ENCODE measurements at places on chromosomes 13 and 19.

DNA sequence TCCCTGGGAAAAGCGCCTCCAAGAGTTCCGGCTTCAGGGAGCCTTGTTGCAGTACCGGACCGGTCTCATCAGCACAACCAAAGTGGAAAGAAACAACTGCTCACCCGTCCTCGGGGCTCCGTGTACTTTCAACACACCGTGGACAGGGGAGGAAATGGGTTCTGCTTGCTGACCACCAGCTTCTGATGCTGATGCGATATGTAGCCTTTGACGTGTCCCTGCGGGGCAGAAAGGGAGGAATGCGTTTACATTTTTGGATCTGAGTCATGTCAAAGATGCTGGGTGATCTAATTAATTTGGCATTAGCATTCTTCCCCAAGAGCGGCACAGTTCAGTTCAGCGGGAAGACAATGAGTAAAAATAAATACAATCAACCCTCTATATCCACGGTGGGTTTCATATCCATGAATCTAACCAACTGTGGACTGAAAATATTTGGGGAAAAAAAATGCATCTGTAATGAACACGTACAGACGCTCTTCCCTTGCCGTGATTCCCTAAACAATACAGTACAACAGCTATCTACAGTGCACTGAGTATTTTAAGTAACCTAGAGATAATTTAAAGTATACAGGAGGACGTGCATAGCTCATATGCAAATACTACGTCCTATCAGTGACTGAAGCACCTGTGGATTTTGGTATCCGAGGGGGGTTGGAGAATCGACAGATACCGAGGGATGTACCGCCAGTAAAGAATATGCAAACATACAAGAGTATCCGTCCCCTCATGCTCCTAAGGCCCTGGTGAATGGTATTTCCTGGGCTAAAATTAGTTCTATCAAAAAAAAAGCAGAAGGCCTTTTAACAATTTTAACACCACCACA is 19.8 kb downstream of the PROZ start:
- no peak for DNase-seq

- DNase-seq, result peak; percentile 41
These were observed 643 bp downstream of the SLC7A1 start for GRCh38 chr13:29594710-29595379.

DNA sequence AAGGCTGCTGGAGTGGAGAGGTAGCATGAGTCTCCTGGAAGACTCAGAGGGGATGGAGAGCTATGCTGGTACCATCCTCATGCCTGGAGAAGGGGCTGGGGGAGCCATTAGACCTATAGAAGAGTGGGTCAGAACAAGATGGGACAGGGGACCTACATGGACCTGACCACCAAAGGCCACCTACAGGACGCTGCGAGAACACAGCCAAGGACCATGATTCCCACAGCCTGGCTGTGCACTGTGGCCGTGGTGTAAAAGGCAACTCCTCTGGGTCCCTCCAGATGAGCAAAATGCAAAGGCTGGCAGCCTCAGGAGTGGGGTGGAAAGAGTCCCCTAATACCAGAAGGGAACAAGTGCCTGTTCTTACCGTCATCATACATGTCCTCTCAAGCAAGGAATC is 216.2 kb downstream of the SLC7A1 start:
- DNase-seq, result no peak

GRCh38 chr13:50449465-50449864 is 394.0 kb downstream of the DLEU7 start:
- DNase-seq, result no peak

DNA sequence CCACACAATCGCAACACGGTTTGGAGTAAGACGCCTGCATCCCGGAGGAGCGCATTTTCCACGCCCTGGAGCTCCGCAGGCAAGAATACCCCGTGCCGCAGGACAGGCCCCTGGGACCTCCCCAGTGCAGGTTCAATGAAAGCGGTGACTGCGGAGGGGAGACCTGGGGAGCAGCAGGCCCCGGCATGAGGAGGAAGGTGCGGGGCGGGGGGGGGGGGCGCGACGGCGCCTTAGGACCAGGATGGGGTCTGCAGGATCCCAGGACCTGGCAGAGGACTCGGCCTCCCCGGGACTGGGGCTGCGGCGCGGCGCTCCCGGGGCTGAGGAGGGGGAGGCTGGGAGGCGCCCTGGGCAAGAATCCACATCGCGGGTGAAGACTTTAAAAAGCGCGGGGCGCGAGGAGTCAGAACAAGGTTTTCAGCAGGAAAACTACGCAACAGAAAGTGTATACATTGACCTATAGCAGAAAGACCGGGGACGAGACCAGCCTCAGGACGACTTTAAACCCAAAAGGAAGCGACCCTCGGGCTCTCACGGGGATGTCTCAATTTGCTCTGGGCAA is 432 bp downstream of the ZNF611 start:
- no peak for DNase-seq

DNA sequence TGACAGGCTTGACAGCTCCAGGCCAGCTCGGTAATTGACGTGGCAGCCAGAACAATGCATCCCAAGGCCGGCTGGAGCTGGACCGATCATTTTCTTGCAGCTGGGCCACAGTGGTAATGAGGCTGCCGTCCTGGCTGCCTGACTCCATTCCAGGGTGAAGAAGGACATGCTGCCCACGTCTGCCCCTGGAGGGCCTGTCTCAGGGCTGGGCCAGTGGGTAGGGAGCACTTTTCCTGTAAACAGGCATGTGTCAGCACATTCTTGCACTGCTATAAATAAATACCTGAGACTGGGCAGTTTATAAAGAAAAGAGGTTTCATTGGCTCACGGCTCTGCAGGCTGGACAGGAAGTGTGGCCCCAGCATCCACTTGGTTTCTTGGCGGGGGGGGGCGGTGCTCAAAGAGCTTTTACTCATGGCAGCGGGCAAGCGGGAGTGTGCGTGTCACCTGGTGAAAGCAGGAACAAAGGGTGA is 38.1 kb upstream of the KCTD15 start:
- no peak for DNase-seq

DNA sequence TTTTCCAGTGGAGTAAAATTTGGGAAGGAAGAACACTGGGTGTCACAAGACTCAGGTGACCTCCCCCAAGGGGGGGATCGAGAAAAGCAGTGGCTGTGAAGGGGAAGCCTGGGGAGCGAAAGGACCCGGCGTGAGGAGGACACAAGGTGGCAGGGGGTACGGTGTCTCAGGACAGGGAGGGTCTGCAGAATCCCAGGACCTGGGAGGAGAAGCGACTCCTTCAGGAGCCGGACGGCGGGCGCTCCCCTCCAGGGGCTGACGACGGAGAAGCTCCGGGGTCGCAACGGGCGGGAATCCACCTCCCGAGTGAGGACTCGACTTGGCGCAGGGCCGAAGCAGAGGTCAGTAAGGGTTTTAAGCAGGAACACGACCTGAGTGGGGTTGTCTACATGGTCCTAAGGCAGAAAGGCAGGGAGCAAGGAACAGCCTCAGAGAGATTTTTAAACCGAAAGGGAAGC is 529 bp downstream of the ZNF836 start:
- no peak for DNase-seq

DNA sequence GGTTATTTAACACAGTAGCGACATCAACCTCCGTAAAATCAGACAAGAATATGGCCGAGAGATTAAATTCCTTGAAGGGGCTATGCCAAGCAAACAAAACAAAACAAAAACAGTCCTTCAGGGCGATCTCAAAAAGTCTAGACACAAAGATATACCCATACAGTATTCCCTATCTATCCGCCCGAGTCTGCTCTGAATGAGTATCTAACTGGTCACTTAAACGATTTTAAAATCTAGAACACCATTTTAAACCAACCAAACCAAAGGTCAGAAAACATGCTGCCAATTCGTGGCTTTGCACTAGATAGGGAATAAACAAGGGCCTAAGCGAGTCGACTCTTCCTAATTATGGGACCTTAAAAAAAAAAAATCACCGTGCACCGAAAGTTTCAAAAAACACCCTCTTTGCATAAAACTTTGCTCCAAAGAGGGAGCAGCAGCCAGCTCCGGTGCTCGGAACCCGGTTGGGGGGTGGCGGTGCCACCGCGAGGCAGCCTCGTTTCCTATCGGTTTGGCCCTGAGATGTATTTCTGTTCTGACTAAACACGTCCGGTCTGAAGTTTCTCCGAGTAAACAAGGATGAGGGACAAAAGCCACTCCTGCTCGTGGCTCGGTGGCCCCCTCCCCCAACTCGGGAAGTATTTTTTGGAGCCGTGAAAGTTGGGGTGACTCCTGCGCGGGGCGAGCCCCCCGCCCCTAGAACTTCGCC is 1.8 kb downstream of the HMGB1 start:
- DNase-seq, result peak; percentile 40
